ENCODE measurements at places on chromosomes 6 and 20.

- peak; percentile 81 for DNase-seq
Observed at GRCh38 chr20:25195014-25195961, at the start of gene ENTPD6. Gene ENTPD6 (plus strand): TSS chr20:25195712. CDS start chr20:25206537, 10,825 bp downstream.

GRCh38 chr6:162379757-162380409 is 347.7 kb downstream of the PRKN start:
- no peak for DNase-seq

DNA sequence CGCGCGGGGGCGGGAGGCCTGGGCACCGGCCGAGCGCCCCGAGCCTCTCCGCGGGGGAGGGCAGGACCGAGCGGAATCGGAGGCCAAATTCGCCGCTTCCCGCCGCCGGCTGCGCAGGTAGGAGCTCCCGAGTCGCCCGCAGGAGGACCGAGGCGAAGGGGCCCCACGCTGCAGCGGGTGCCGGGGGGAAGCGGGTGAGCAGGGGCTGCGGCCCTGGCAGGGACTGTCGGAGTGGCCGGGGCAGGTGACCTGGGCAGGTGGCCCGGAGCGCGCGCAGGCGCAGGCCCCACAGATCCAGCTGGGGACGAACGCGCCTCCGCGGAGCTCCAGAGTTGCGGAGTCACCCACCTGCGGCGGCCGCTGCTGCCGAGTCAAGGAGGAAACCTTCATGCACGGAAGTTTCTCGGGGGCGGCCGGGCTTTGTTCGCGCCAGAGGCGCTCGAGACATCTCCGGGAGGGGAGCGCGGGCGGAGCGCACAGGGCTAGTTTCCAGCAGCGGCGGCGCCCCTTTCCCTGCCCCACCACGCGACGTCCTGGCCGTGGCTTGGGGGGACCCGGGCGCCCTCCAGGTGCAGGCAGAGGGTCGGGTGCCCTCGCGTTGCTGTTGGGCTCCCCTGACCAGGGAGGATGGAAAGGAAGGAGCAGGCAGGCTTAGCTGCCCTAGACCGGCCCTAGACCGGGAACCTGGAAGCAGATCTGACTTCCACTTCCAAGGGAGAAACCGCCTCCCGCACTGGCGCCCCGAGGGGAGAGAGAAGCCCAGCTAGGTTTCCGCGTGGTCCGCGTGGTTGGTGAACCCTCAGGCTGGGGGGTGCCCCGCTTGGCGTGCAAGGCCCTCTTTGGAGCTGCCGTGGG is 590 bp downstream of the SLCO4A1 start:
- peak; percentile 83 for DNase-seq

GRCh38 chr20:17654649-17655285 is 27.3 kb downstream of the RRBP1 start:
- peak; percentile 45 for DNase-seq

DNA sequence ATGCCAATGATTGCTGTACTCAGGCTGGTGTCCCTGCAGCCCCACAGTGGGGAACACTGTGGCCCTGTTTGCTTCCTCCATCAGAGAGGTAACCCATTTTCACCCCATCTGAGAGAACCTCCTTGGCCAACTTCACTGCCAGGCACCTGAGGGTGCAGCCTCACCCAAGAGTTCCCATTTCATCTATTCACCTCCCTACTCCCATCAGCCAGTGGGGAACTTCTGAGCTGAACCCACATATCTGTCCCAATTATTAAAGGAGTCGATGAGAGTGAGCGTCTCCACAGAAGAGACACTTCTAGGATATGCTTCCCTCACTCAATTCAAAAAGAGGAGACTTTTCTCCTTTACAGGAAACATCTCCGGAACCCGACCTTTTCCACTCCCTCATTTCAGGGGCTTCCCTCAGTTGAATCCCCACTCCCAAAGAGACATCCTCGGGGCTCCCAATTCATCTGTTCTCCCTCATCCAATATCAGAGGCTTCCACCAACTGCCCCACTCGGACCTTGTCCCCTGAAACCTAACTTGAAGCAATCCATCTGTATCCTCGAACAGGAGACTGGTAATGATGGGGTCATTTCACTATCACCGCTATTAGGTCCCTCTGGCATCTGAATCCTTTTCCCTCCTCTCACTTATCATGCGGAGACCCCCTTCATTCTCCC is 988 bp downstream of the UBE2V1 start:
- no peak for DNase-seq

- DNase-seq = no peak
Observed at GRCh38 chr6:150881911-150882481, 16.5 kb downstream of the MTHFD1L start.

- no peak for DNase-seq
Observed at GRCh38 chr6:137363805-137364138, 130.4 kb downstream of the OLIG3 start.
